ENCODE measurements at places on chromosomes 3 and 15.

GRCh38 chr15:78651930-78652615 lies 11.1 kb upstream of the CHRNB4 start:
- DNase-seq: no peak

DNA sequence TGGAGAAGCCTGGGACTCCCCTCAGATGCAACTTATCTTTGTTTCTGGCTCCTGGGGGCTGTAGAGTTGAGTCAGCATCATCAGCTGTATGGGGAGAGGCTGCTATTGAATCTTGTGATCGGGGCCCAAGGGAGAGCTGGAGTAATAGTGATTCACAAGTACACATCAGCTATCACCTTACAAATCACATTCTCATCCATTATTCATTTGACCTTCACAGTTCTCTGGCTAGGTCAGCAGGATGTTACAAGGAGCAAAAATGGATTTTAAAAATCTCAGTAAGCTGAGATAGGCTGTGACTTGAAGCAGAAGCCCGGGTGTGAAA lies 175.0 kb downstream of the OPA1 start:
- DNase-seq: no peak

DNA sequence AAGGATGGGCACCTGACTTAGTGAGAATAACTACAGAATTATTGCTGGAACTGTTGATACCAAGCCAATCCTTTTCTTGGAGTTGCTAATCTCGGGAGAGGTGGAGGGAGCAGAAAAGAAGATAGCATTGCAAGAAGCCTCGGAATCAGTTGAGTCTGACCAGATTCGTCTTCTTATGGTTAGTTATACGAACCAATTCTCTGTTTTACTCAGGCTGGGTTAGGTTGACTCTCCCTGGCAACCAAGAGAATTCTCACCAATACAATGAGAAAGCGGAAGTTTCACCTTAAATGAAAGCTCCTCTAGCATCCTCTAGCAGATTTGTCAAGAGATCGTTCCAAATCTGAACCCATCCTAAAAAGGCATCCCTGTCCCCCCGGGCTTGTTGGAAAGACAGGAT lies 43.5 kb upstream of the UBE2E1 start:
- DNase-seq: no peak

GRCh38 chr3:110758208-110758607 lies 313.4 kb upstream of the NECTIN3 start:
- DNase-seq: no peak

DNA sequence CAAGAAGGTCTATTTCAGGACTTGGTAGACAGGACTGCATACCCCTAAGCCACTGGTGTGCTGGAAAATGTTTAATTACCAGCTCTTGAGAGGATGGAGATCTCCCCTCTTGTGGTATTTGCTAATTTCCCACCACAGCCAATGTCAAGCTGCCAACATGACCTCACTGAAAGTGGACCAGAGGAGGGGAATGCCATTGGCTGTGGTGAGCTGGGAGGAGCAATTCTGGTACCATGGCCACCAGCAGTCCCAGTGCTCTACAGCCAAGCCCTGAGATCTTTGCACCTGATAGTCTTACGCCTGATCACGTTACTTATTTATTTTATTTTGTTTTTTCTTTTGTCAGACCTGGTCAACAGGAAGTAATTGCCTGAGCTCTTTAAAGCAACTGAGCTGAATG lies 82.5 kb upstream of the BCL6 start:
- DNase-seq: no peak
